Calu3 (cell line): ENCODE measurements at places on chromosomes 5 and 9. TPM values are rescaled to one million over a fixed set of nuclear protein-coding genes. Genes with fewer than 3 reads are reported as not detected.
A peak's percentile ranks its signal among the peaks of the same experiment; 100 is the strongest.

The RELL2 gene
- 12.5 and 12.6 TPM in 2 replicates for total RNA-seq

GRCh38 chr5:43874772-43875171 is 271.8 kb downstream of the NNT start:
- no peak overlapping the region for H3K27ac ChIP-seq
- no peaks in the 10 kb centered on the region for H3K4me1 ChIP-seq
- H3K36me3 ChIP-seq, result no peaks in the 10 kb centered on the region

- no peaks in the 10 kb centered on the region for H3K27me3 ChIP-seq
- peak; percentile 52 for DNase-seq
- peaks cover 18% of the 10 kb centered on the region for H3K36me3 ChIP-seq
Measured at GRCh38 chr5:14270209-14270702, 127.1 kb downstream of the TRIO start.

The PCDHA4 gene
- total RNA-seq, result 4.8 and 5.8 TPM in 2 replicates

DNA sequence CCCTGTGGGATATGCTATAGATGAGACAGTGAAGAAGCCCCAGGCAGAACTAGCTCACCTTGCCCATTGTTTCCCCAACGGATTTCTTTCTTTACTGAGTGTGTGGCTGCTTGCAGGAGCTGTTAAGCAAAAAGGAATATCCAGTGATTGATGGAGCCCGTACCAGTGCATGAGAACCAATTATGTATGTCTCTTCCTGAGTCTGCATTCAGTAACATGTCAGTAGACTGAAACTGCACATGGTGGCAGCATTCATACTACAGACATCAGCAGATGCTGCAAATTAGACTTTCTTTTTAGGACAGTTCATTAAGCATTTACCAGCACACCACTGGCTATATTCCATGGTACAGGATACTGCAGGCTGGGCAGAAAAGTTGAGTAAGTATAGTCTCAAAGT is 90.3 kb upstream of the PLCXD3 start:
- H3K27me3 ChIP-seq, result no peaks in the 10 kb centered on the region
- no peak overlapping the region for H3K4me3 ChIP-seq
- H3K36me3 ChIP-seq, result no peaks in the 10 kb centered on the region
- no peak overlapping the region for H3K27ac ChIP-seq
- H3K4me1 ChIP-seq, result no peaks in the 10 kb centered on the region

DNA sequence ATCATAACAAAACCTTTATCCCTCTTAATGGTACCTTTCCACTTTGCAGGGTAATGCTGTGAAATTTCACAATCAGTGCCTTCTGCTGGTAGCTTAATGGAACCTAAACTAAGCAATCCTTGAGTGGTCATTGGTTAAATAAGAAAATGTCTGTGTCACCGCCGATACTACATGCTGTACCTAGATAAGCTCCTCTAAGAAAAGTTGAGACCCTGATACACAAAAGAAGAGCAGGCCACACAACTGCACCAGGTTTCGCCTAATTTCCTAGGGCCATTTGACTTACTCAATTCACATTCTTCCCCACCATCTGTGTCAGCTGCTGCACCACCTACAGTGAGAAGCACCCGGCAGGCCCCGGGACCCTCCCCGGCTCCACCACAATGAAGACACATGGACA is 9.0 kb upstream of the EDF1 start:
- H3K4me1 ChIP-seq, result peaks cover 8% of the 10 kb centered on the region
- H3K27ac ChIP-seq, result no peak overlapping the region
- no peak overlapping the region for H3K4me3 ChIP-seq
- H3K36me3 ChIP-seq, result no peaks in the 10 kb centered on the region

The ADGRD2 gene
- not detected in 2 replicates for total RNA-seq

- DNase-seq, result no peak
- H3K4me1 ChIP-seq, result no peaks in the 10 kb centered on the region
- H3K27me3 ChIP-seq, result no peaks in the 10 kb centered on the region
Measured at GRCh38 chr9:34675869-34676268, 13.4 kb upstream of the CCL27 start.

GRCh38 chr9:117783828-117784227 is 79.6 kb downstream of the TLR4 start:
- no peaks in the 10 kb centered on the region for H3K4me1 ChIP-seq
- H3K27ac ChIP-seq, result no peak overlapping the region
- H3K27me3 ChIP-seq, result no peaks in the 10 kb centered on the region

DNA sequence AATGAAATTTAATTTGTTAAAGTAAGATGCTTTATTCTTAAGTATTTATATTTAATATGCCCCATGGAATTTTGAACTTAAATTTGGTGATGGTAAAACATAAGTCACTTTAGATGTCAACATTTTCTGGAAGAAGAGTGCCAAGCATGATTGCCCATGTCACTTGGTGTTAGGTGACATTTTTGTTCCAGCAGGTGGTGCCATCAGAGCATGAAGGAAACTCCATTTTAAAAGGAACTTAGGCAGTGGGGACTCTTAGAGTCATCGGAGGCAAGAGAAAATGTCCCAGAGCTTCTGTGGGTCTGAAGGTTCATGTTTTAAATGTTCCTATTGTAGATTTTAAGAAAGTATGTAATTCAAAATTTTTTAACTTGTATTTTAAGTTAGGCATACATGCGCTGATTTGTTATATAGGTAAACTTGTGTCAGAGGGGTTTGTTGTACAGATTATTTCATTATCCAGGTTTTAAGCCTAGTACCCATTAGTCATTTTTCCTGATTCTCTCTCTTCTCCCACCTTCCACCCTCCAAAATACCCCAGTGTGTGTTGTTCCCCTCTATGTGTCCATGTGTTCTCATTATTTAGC is 789.3 kb downstream of the SEMA5A start:
- no peak overlapping the region for H3K27ac ChIP-seq
- no peaks in the 10 kb centered on the region for H3K27me3 ChIP-seq
- peak; percentile 9 for DNase-seq
- H3K36me3 ChIP-seq, result no peaks in the 10 kb centered on the region
- H3K4me3 ChIP-seq, result no peak overlapping the region
- no peaks in the 10 kb centered on the region for H3K4me1 ChIP-seq
